ENCODE measurements at places on chromosomes 3 and 15.

- DNase-seq = no peak
These were observed 36.7 kb downstream of the PTPN9 start for GRCh38 chr15:75542386-75542797.

DNA sequence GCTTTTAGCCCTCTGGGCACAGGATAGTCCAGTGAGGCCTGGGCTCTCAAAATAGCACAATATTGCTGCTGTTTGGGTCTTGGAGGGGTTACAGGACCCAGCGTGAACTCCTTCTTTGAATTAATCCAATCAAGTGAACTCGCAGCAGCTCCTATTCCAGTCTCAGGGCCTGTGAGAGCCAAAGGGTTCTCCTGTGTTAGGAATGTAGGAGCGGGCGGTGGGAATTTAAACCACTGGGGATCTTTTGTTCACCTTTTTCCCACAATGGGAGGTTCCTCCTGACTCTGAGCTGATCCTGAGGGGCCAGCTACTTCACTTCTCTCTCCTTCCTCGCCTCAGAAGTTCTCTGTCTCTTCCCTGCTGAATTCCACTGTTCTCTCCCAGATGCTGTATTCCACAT is 504.0 kb downstream of the UNC13C start:
- no peak for DNase-seq

DNA sequence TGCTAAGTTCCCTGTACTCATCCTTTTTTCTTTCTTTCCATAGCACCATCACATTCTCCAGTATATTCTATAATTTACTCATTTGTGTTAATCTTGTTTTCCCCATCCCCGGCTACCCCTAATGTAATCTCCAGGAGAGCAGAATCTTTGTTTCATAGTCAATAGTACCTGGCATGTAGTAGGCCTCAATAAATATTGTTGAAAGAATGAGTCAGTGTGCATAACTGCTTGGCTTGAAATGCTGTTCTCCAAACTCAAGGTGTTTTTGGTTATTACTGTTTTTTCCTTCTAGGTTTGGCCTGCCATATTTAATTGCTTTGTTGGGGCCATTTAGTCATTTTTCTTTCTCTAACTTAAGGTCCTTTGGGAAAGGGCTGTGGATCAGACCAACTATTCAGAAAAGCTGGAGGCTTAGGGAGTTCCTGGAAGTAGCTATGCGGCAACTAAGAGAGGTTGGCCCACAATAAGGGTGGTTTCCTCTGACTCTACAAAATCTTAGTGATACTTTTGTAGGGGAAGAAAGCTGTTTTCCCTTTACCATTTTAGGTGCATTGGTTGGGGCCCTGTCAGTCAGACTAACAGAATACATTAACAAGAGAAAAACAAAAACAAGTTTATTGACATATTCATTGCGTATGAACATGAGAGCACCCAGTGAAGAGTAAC is 28.4 kb downstream of the KAT2B start:
- no peak for DNase-seq

DNA sequence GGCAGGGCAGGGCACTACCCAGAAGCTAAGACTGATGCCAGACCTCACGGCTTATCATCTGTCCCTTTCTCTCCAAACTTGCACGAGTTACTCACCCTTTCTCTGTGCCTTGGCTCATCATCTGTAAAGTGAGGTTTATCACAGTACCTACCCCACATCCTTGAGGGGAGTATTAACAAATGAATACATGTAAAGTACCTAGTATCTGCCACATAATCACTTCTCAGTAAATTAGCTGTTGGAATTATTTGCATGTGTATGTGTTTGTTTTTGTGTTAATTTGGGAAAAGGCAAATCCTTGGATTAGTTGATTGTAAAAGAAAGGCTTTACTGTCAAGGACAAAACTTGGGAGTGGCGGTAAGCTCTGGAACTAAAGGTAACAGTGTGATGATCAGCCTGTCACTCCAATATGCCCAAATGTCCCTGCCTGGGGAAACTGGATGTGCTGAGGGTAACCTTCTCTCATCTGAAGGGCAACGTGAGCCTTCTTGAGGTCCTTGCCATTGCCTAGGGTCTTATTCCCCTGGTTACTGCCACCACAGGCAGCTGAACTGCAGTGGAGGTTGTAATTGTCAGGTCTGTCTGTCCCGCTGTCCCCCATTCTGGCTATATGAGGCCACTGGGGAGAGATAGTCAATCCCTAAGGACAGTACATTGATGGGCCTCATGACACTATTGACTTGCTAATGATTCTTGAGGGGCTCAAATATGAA is 269.4 kb downstream of the CLSTN2 start:
- no peak for DNase-seq

- DNase-seq = no peak
These were observed 309.7 kb upstream of the NR2F2 start for GRCh38 chr15:96020797-96021196.

- DNase-seq = no peak
These were observed 566.0 kb downstream of the GBE1 start for GRCh38 chr3:81195478-81195877.

DNA sequence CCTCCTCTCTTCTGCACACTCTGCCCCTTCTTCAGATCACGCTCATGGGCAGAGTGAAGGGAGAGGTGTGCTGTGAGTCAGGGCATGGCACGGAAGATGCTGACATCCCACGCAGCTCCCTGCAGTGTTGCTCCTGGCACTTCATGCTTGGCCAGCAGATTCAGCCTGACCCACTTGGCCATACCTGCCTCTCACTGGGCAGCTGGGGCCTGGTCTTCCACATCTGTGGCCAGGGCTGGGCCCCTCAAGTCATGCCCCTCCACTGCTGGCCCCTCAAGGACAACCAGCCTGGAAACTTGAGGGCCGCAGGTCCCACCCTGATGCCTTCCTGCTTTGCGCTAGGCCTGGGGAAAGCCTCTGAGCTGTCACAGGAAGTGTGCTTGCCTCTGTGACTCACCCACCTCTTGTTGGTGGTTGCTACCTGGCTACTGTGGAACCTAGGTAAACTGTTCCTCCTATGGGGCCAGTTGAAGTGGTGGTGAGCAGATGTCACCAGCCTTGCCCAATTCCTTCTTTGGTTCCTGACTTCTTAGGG is 48.7 kb downstream of the BSN start:
- DNase-seq = no peak

- DNase-seq = no peak
These were observed 23.0 kb downstream of the MYH15 start for GRCh38 chr3:108487439-108487838.

Data from tibial artery (tissue), 4 donors.